ENCODE measurements at places on chromosomes 5 and 9. TPM values are rescaled to one million over a fixed set of nuclear protein-coding genes. Genes with fewer than 3 reads are reported as not detected.

CDH6 gene
- 9.3 TPM for total RNA-seq

GRCh38 chr5:169703813-169704212 is 66.7 kb downstream of the DOCK2 start:
- DNase-seq, result no peak

ALDH1A1 gene
- 77.7 TPM for total RNA-seq

DNA sequence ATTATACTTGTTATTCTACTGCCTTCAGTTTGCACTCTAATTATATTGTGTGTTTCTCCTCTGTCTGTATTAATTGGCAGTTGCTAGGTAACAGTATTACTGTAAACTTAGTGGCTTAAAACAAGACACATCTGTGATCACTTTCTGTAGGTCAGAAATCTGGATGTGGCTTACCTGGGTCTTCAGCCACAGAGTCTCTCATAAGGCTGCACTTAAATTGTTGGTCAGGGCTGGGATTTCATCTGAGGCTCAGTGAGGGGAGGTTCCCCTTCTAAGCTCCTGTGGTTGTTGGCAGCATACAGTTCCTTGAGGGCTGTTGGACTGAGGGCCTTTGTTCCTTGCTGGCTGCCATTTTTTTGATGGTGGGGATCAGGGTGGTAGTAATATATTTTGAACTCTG is 68.8 kb downstream of the SLC44A1 start:
- DNase-seq, result no peak

- no peak for DNase-seq
These were observed 80.2 kb downstream of the DOCK2 start for GRCh38 chr5:169717288-169717687.
